Skeletal muscle cell (primary cell): ENCODE measurements at places on chromosomes 7 and 10.

- no peak for DNase-seq
Measured at GRCh38 chr7:92813390-92814024, 22.9 kb downstream of the CDK6 start.

DNA sequence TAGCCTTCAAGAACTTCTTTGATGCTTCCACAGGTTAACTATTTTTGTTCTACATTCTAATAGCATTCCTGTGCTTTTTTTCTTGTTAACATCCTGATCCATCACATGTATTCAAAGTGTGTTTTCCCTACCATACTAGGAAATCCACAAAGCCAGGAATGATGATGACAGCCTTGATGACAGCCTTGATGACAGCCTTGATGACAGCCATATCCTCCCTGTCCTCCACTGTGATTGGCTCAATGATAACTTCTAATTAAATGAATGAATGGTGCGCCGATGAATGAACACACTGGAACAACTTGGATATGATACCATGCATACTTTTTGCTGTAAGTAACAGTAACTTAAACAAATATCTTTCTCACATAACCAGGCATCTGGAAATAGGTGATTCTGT, 8.3 kb upstream of the TACR2 start:
- DNase-seq, result no peak

DNA sequence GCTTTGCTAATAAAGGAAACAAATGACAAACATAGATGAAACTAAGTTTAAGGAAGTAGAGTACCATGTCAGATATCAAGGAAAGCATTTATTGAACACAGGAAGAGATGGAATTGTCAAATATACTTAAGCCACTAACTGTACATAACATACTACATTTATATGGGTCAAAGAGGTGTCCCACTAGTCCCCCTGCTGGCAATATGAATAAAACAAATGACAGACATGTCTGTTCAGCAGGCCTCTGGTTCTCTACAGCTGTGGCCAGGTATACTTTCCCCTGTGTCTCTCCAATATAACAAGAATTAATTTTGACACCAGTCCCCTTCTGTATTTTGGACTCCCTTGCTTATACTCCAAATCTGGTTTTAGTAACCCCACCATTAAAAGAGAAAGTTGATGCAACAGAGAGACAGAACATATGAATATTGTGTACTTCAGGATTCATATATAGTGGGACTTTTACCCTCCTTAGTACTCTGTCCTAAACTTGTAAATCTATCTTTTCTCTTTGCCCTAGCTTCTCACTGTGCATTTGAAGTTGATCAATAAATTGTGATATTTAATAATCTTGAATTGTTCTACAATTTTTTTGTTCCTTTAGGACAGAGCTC, 42.9 kb downstream of the CD36 start:
- no peak for DNase-seq

DNA sequence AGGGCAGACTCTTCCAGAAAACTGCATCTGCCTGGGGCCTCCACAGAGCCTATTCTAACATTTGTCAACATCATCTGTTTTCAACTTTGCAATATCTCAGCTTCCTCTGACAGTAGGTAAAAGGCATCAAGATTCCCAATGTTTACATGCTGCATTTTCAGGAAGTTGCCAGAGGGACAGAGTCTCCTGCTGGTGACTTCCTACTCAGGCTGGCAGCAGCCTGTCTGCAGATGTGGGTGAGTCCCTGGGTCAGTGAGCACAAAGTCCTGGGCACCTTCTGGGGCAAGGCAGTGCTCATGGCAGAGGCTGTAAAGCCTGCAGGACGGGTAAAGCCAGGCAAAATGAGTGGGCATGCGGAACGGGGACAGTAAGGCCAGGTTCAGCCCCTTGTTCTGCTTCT, 69.4 kb downstream of the EBF3 start:
- no peak for DNase-seq

GRCh38 chr7:80359476-80359875, 152.4 kb downstream of the GNAT3 start:
- DNase-seq, result no peak

GRCh38 chr7:39810204-39810642, 139.8 kb upstream of the CDK13 start:
- DNase-seq, result no peak

GRCh38 chr10:132994185-132994796, 51.9 kb upstream of the CFAP46 start:
- no peak for DNase-seq

DNA sequence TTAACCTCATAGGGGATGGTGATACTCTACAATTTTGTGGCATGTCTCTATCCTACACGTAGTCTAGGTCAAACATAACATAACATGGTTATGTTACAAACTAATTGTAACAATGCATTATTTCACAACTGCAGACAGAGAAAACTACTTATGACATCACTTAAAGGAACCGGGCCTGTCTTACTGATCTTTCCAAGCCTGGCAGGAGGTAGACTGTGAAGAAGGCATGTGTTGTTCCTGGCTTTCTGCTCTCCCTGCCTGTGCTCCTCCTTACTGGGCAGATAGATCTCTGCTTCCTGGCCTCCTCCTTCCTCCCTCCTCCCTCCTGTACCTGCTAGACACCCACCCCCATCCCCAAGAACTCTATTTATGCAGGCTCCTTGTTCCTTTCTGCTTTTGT, 5.4 kb downstream of the CACNB2 start:
- peak; percentile 39 for DNase-seq

- no peak for DNase-seq
Measured at GRCh38 chr7:30209951-30210350, 74.4 kb upstream of the ZNRF2 start.

DNA sequence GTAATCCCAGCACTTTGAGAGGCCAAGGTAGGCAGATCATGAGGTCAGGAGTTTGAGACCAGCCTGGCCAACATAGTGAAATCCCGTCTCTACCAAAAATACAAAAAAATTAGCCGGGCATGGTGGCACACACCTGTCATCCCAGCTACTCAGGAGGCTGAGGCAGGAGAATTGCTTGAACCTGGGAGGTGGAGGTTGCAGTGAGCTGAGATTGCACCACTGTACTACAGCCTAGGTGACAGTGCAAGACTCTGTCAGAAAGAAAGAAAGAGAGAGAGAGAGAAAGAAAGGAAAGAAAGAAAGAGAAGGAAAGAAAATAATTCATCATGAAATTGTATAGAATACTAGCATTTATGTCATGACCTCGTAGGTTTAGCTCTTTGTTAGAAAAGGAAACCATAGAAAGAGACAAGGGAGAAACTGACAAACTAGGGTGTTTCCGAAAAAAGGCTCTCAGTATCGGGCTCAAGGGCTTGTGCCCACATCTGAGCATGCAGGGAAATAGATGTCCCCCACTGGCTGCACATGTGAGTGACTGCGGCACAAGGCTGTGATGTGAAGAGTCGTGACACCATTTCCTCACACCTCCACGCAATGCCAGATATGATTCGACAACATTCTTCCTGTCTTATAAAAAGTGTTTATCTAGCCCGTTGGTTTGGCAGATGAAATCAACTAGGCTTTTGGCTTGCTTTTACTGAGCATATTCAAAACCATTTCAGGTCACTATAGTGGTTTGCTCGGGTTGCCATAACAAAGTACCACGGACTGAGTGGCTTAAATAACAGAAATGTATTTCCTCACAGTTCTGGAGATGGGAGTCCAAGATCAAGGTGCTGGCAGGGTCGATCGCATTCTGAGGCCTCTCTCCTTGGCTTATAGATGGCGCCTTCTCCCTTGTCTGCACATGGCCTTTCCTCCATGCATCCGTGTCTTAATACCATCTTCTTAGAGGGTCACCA, 2.0 kb downstream of the SRGN start:
- no peak for DNase-seq

GRCh38 chr7:96013836-96014235, 241.5 kb downstream of the DYNC1I1 start:
- no peak for DNase-seq

- no peak for DNase-seq
Measured at GRCh38 chr10:44172883-44173607, 211.9 kb downstream of the CXCL12 start.

DNA sequence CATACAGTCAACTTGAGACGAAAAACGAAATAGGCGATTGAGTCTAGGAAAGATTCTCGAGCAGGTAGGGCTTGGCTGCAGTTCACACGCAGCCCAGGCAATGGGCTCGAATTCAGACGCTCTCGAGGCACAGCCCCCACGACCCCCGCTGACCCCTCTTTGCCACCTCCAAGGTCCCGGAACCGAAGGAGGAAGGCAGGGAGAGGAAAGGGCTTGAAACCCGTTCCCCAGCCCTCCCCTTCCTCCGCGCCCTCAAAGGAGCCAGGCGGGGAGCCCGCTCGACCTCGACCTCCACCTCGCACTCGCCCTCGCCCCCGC, 441 bp downstream of the CCDC186 start:
- DNase-seq, result no peak

DNA sequence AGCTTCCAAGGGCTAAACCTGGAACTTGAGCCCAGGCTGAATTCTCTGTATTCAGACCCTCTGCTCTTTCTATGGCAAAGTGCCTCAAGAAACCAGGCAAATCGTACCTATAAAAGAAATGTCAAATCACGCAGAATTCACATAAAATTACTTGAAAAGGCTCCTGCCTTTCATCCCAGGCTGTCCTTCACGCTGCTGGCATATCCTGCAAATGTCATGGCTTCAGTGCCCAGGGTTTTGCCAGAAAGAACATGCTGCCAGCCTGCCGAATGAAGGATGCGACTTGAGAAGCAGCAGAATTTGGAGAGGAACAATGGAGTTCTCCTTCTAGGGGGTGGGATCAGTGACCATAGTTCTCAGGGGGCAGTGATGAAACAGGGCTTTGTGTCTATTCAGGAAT, 602.5 kb upstream of the GALNT17 start:
- DNase-seq, result no peak

DNA sequence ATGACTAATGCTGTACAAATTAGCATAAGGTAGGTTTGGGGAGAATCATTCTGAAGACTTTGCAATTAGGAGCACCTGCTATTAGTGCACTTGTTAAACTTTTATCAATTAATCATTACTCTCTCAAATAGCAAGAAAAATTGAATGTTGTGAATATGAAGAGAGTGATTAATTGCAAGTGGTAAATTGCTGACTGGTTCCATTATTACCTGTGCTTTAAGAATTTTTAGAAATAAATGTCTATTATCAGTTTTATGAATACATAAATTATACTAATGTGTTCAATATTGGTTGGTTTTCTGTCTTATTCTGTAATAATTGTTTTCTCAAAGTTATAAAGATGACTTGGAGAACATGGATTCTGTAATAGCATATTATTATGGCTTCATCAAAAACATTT, 47.3 kb upstream of the TMEM26 start:
- DNase-seq, result no peak

DNA sequence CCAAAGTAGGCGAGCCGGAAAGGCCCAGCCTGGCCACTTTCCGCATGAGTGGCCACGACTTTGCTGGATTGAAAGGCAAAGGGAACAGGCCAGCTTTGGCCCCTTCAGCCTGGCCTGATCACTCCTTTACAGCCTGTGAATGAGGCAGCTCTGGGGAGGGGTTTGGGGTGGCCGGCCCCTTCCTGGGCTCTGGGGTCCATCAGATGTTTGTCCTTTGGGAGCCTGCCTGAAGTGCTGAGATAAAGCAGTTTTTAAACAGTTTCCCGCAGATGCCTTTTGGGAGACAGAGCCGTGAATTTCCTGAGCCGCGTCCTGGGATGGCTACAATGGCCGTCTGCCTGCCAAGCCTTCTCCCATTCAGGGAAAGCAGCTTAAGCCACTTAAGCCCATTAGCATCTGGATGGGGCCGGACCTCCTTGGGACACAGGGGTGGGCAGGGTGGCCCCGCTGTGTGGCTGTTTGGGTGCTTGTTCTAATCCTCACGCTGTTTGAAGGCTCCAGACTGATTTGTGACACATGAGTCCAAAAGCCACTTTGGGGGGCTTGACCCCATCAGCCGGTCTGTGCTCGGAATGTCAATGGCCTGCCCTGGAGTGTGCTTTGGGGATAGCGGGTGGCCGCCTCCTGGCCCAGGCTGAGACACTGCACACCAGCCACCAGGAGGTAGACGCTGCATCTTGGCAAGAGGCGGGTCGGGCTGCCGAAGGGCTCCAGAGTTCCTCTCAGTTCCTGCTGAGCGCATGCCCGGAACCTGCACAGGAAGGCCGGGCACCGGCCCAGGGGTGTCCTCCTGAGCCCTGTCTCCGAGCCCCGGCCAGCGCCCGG, 38.9 kb downstream of the NKX6-2 start:
- DNase-seq, result no peak

- no peak for DNase-seq
Measured at GRCh38 chr10:15460661-15461060, 89.6 kb upstream of the FAM171A1 start.

DNA sequence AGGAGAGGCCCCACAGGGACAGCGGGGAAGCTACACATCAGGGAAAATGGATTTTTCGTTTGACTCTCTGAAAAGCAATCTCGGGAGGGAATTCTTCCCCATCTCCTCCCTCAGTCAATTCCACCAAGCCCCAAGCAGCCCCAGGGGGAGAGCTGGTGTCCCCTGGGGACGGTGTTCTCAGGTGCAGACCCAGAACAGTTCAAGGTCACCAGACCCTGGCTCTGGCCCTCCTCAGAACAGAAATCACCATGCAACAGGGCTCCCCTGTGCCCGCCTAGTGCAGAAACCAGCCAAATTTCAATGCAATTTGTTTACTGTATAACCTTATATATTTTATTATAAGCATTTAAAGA, 34.1 kb downstream of the GSDME start:
- no peak for DNase-seq

- peak; percentile 82 for DNase-seq
Measured at GRCh38 chr10:99845837-99846382, 63.5 kb downstream of the ABCC2 start.

- DNase-seq, result no peak
Measured at GRCh38 chr10:128101901-128102300, 24.3 kb downstream of the MKI67 start.

GRCh38 chr7:129886167-129886817, 66.5 kb downstream of the UBE2H start:
- DNase-seq, result no peak

DNA sequence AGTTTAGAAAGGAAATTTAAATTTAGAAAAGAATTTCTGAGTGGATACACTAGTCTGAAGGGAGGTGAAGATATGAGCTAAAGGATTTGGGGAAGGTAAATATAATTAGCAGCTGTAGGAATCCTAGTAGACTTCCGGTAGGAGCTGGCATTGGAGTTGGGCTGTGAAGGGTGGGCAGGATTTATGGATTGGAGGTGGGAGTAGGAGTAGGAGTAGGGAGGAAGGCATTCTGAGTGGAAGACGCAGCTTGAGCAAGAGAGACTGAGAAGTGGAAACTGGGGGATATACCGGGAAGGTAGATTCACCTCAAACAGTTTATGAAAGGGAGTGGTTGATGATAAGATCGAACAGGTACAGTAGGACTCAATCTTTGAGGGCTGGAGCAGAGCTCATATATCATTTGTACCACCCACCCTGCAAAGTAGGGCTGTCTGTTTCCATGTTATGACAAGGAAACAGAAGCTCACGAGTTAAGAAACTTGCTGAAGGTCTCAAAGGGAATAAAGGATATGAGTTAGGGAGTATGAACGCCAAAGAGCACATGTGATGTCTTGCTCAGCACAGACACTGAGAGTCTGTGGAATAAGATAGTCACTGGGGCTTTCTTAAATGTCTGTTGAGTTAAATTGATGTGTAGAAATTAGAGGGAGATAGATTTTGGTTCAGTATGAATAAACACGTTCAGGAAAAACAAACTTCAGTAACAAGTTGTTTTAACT, 81.6 kb downstream of the RPS24 start:
- DNase-seq, result no peak
